ENCODE measurements at places on chromosomes 5 and 9.

DNA sequence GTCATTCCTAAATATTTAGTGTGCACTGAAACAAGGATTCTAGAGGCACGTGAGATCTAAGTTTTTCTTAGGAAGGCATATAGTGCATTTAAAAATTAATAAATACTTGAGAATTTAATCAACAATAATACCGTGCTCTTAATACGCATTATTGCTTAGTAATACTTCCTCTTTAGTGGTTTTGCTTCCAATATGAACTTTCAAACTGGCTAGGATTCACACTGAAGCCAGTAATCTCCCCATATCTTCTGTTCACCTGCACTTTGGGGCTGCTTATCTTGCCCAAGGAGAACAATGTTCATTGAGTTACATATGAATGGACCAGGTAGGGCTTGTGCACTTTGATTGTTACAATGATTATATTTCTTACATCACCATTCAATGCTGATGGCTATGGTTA is 180.5 kb upstream of the RIOK2 start:
- no peak overlapping the region for H3K27ac ChIP-seq
- DNase-seq, result no peak
- H3K36me3 ChIP-seq, result no peaks in the 10 kb centered on the region
- H3K4me1 ChIP-seq, result no peaks in the 10 kb centered on the region
- no peaks in the 10 kb centered on the region for H3K27me3 ChIP-seq
- no peak overlapping the region for H3K4me3 ChIP-seq

GRCh38 chr9:104367507-104367906 is 136.6 kb upstream of the OR13F1 start:
- no peaks in the 10 kb centered on the region for H3K36me3 ChIP-seq
- H3K4me3 ChIP-seq, result no peak overlapping the region
- H3K27ac ChIP-seq, result no peak overlapping the region
- no peaks in the 10 kb centered on the region for H3K27me3 ChIP-seq

DNA sequence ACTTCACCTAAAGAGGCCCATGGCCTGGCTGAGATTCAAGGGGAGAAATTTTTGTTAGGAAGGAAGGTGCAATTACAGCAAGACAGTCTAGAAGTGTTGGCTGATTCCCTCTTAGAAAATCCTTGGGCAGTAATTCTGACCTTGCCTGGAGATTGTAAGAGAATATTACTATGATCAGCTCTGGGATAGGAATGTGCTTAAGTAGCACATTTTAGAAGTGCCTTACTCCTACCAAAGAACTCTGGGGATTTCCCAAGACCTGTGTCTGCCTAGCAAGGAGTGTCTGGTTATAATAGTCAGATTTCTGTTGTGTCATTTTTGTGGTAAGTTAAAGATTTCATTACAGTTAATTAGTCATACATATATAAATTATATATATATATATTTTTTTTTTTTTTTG is 52.3 kb downstream of the NLN start:
- no peak for DNase-seq
- H3K36me3 ChIP-seq, result peaks cover 4% of the 10 kb centered on the region
- H3K4me1 ChIP-seq, result peaks cover 1% of the 10 kb centered on the region
- no peak overlapping the region for H3K4me3 ChIP-seq

- no peak overlapping the region for H3K27ac ChIP-seq
- DNase-seq, result no peak
- no peaks in the 10 kb centered on the region for H3K36me3 ChIP-seq
- H3K4me1 ChIP-seq, result peaks cover 18% of the 10 kb centered on the region
Observed at GRCh38 chr9:113350937-113351336, 1.6 kb downstream of the BSPRY start.

- no peak for DNase-seq
- peak within 1 kb of the TSS; percentile 51 for H3K27ac ChIP-seq
- H3K36me3 ChIP-seq, result peaks cover 3% of the 10 kb centered on the region
- H3K4me3 ChIP-seq, result peak within 1 kb of the TSS; percentile 74
- H3K27me3 ChIP-seq, result peaks cover 83% of the 10 kb centered on the region
Observed at GRCh38 chr9:136711751-136712689, at the start of gene DIPK1B. TSS of gene DIPK1B (plus strand) at chr9:136712572. CDS start at chr9:136712666, 94 bp downstream.

GRCh38 chr5:159469496-159470372 is 139.4 kb upstream of the IL12B start:
- H3K4me1 ChIP-seq, result peaks cover 16% of the 10 kb centered on the region
- H3K4me3 ChIP-seq, result no peak overlapping the region
- peaks cover 8% of the 10 kb centered on the region for H3K27me3 ChIP-seq
- H3K36me3 ChIP-seq, result peaks cover 4% of the 10 kb centered on the region
- no peak overlapping the region for H3K27ac ChIP-seq

DNA sequence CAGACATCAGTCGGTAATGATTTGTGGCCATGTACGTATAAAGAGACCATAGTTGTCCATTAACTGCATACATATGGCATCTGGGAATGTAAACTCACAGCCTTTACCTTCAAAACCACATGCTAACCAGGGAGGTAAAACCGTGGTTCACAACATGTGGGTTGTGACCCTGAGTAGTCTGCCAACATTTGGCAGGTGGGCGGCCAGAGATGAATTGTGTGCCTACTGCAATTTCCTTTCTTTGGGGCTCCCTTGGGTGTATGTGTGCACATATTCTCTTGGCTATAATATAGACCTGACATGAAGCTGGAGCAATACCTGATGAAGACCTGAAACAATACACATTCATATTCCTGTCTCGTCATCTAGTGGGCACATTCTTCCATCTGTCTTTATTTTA is 396.0 kb downstream of the MLLT3 start:
- no peak overlapping the region for H3K27ac ChIP-seq
- H3K4me1 ChIP-seq, result peaks cover 13% of the 10 kb centered on the region
- H3K27me3 ChIP-seq, result no peaks in the 10 kb centered on the region
- no peaks in the 10 kb centered on the region for H3K36me3 ChIP-seq
- no peak for DNase-seq
- no peak overlapping the region for H3K4me3 ChIP-seq

- H3K4me1 ChIP-seq, result no peaks in the 10 kb centered on the region
- no peak overlapping the region for H3K4me3 ChIP-seq
- no peaks in the 10 kb centered on the region for H3K27me3 ChIP-seq
- no peak for DNase-seq
- H3K27ac ChIP-seq, result peak overlapping the region; percentile 28
- no peaks in the 10 kb centered on the region for H3K36me3 ChIP-seq
Observed at GRCh38 chr9:127081250-127082185, 40.9 kb downstream of the ANGPTL2 start.

DNA sequence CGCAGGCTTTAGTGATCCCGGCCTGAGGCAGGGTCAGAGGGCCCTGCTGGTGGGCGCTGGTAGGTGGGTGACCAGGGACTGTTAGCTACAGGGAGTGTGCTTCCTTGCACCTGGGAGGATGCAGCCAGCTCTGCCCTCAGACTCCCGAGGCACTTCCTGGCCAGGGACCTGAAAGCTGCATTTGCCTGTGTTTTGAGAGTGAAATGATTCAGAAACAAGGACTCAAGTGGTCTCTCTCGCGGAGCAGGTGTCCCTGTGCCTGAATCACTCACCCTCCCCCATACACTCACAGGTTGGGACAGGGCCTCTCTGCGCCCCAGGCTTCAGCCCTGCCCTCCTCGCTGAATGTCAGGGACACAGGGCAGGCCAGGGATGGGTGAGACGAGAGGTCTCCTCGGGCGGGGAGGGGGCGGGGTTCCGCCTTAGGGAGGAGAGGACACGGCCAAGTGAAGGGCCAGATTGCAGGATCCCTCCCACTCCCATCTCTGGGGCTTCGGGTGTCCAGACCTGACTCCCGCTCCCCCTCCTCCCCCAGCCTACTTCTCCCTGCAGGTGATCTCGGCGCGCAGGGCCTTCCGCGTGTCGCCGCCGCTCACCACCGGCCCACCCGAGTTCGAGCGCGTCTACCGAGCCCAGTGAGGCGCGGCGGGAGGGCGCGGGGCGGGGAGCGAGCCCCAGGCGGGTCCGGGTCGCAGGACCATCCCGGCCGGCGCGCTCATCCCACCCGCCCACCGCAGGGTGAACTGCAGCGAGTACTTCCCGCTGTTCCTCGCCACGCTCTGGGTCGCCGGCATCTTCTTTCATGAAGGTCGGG is 1.5 kb downstream of the LTC4S start:
- DNase-seq, result no peak
- H3K4me1 ChIP-seq, result peaks cover 31% of the 10 kb centered on the region
- H3K4me3 ChIP-seq, result peak overlapping the region; percentile 77

- no peaks in the 10 kb centered on the region for H3K4me1 ChIP-seq
- no peaks in the 10 kb centered on the region for H3K36me3 ChIP-seq
- peak; percentile 22 for DNase-seq
- no peaks in the 10 kb centered on the region for H3K27me3 ChIP-seq
- no peak overlapping the region for H3K27ac ChIP-seq
Observed at GRCh38 chr9:113309204-113309813, 6.1 kb upstream of the RNF183 start.

- no peaks in the 10 kb centered on the region for H3K27me3 ChIP-seq
- no peak overlapping the region for H3K4me3 ChIP-seq
- no peak for DNase-seq
- no peaks in the 10 kb centered on the region for H3K4me1 ChIP-seq
- no peak overlapping the region for H3K27ac ChIP-seq
- H3K36me3 ChIP-seq, result no peaks in the 10 kb centered on the region
Observed at GRCh38 chr5:98391921-98392625, 381.4 kb upstream of the RGMB start.

GRCh38 chr9:103900466-103900865 is 193.6 kb upstream of the SMC2 start:
- no peaks in the 10 kb centered on the region for H3K36me3 ChIP-seq
- no peak for DNase-seq
- no peak overlapping the region for H3K4me3 ChIP-seq

DNA sequence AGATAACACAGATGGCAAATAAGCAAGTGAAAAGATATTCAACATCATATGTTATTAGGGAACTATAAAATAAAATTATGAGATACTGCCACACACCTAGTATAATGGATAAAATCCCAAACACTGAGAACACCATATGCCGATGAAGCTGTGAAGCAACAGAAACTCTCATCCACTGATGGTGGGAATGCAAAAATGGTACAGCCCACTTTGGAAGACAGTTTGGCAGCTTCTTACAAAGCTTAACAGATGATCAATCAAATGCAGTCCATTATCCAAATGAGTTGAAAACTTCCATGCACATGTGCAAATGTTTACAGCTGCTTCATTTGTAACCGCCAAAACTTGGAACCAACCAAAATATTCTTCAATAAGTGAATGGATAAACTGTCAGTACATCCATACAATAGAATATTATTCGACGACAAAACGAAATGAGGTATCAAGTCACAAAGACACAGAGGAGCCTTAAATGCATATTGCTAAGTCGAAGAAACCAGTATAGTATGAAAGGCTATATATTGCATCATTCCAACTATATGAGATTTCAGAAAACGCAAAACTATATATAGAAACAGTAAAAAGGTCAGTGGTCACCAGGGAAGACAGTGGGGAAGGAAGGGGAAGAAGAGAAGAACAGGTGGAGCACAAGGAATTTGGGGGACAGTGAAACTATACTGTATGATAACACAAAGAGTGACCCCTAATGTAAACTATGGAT is 14.9 kb downstream of the PFDN1 start:
- no peak overlapping the region for H3K4me3 ChIP-seq
- H3K27ac ChIP-seq, result no peak overlapping the region
- H3K4me1 ChIP-seq, result peaks cover 10% of the 10 kb centered on the region
- peaks cover 3% of the 10 kb centered on the region for H3K36me3 ChIP-seq
- H3K27me3 ChIP-seq, result no peaks in the 10 kb centered on the region
- no peak for DNase-seq

DNA sequence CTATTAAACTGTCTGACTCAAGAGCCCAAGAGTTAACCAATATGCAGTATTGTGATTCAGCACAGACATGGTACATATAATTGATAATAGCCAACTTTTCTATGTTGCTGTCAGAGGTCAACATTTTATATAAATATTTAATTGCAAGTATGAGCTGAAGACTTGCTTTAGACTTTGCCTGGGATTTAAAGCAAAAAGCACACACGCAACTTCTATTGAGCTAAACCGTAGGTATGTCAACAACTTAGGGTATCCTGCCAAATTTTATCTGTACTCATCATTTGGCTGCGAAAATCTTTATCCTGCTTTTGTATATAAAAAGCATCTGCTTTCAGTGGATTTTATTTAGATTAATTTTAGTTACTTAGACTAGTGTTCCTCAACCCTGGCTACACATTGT is 27.4 kb downstream of the UHRF2 start:
- H3K27me3 ChIP-seq, result no peaks in the 10 kb centered on the region
- H3K4me1 ChIP-seq, result peaks cover 59% of the 10 kb centered on the region
- no peak overlapping the region for H3K27ac ChIP-seq
- H3K36me3 ChIP-seq, result peaks cover 17% of the 10 kb centered on the region
- DNase-seq, result no peak

GRCh38 chr9:83238871-83239640 is 176.1 kb upstream of the RASEF start:
- no peak for DNase-seq
- no peaks in the 10 kb centered on the region for H3K36me3 ChIP-seq
- H3K4me1 ChIP-seq, result no peaks in the 10 kb centered on the region

DNA sequence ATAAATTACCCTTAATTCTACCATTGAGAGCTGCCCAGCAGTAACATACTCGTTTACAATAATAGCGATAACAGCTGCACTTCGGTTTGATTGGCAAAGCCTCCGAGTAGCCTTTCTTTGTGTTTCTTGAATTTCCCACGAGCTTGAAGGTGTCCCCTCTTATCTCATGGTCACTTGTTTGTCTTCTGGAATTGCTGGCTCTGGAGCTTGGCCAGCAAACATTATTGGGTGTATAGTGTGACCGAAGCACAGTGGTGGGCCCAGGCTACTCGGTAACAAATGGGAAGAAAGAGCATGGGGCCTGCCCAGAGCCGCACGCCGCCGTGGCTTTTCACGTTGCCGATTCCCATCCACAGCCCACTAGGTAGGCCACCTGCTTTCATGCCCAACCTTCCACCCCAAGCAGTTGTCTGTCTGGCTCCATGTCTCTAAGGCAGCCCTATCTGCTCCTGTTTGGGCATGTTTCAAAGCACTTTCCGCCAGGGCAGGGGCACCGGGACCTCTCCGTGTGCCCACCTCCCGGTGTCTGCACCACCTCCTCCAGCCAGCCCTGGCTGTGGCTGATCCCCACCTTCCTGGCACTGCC is 8.7 kb downstream of the STKLD1 start:
- no peak overlapping the region for H3K27ac ChIP-seq
- H3K36me3 ChIP-seq, result no peaks in the 10 kb centered on the region
- peaks cover 4% of the 10 kb centered on the region for H3K27me3 ChIP-seq
- no peak for DNase-seq
- H3K4me3 ChIP-seq, result no peak overlapping the region
- no peaks in the 10 kb centered on the region for H3K4me1 ChIP-seq

- no peaks in the 10 kb centered on the region for H3K4me1 ChIP-seq
- H3K27me3 ChIP-seq, result no peaks in the 10 kb centered on the region
- no peak overlapping the region for H3K27ac ChIP-seq
- no peak overlapping the region for H3K4me3 ChIP-seq
Observed at GRCh38 chr5:63135291-63135690, 556.7 kb downstream of the LRRC70 start.

DNA sequence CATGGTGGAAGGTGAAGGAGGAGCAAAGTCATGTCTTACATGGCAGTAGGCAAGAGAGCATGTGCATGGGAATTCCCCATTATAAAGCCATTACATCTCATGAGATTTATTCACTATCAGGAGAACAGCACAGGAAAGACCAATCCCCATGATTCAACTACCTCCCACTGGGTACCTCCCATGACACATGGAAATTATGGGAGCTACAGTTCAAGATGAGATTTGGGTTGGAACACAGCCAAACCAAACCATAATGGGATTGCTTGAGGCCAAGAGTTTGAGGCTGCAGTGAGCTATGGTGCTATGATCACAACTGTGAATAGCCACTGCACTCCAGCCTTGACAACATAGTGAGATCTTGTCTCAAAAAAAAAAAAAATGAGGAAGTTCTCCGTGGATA is 581.8 kb downstream of the TAF11L14 start:
- H3K36me3 ChIP-seq, result no peaks in the 10 kb centered on the region
- H3K4me1 ChIP-seq, result no peaks in the 10 kb centered on the region
- DNase-seq, result no peak
- H3K4me3 ChIP-seq, result no peak overlapping the region
- no peaks in the 10 kb centered on the region for H3K27me3 ChIP-seq
- H3K27ac ChIP-seq, result no peak overlapping the region
